ENCODE measurements at places on chromosomes 1 and 21.

DNA sequence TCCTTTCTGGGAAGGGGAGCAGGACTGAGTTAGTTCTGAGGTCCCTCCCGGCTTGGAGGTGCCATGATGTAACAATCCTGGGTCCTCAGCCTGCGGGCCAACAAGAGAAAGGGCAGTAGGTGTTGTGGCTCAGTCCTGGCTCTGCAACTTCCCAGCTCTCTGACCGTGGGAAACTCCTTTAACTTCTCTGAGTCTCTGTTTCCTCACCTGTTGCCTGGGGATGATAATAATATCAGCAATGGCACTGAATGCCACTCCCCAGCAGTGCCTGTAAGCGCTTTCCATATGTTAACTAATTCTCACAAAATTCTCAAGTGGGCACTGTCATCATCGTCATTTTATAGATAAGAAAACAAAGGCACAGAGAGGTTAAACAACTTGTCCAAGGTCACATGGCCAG lies 2.3 kb downstream of the PADI3 start:
- DNase-seq, result no peak

- no peak for DNase-seq
Observed at GRCh38 chr1:17306921-17307320, 1.1 kb upstream of the PADI4 start.

GRCh38 chr21:42189860-42190485 lies 29.0 kb upstream of the ABCG1 start:
- DNase-seq, result no peak

- DNase-seq, result no peak
Observed at GRCh38 chr1:115810609-115811008, 30.3 kb downstream of the NHLH2 start.

DNA sequence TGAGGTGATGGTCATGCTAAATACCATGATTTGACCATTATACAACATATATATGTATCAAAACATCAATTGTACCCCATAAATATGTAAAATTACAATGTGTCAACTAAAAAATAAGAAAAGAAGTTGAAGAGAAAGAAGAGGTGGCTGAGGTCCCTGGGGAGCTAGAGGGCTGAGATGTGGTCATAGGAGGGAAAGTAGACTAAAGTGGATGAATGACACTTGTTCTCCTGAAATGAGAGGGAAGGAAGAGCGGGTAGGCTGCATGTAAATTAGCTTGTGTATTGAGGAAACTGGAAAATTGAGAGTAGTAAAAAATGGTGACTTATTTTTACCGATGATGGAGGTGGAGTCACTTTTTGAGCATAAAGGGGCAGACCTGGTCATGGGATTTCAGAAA lies 117.0 kb downstream of the ST6GALNAC3 start:
- DNase-seq, result no peak

DNA sequence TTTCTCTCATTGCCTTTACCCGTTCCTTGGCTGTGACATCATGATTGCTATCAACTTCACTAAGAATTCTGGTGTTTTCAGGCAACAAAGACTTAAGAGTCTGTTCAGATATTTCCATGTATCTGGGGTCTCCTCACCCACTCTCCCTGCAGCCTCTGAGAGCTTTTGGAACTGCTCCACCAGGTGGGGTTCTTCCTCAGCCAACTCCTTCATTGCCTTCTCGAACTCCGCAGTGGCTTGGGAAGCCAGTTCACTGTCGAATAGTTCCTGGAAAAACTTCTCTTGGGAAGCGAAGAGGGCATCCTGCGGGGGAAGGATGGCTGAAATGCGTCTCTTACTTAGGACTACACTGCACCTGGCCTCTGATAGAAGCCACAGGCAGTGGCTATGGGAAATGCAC lies 2.1 kb downstream of the PEX19 start:
- no peak for DNase-seq

- DNase-seq, result no peak
Observed at GRCh38 chr21:42598159-42598735, 55.2 kb upstream of the PDE9A start.

DNA sequence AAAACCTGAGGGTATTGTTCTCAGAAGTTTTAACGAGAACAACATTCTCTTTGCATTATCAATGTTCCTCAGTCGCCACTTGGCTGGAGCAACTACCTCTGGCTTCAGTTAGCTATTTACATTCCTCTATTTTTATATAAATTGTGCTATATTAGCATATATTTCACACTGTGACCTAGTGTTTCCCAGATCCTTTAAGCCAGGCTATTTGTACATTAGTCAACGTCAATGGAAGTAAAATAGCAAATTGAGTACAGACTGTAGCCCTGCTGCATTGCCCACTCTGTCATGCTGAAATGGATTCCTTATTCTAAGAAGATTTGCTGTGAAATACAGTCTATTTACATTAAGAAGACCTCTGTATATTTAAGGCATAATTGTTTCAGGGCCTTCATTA lies 213.8 kb downstream of the ROR1 start:
- DNase-seq, result no peak

- no peak for DNase-seq
Observed at GRCh38 chr1:161200992-161201835, 953 bp upstream of the NDUFS2 start.

DNA sequence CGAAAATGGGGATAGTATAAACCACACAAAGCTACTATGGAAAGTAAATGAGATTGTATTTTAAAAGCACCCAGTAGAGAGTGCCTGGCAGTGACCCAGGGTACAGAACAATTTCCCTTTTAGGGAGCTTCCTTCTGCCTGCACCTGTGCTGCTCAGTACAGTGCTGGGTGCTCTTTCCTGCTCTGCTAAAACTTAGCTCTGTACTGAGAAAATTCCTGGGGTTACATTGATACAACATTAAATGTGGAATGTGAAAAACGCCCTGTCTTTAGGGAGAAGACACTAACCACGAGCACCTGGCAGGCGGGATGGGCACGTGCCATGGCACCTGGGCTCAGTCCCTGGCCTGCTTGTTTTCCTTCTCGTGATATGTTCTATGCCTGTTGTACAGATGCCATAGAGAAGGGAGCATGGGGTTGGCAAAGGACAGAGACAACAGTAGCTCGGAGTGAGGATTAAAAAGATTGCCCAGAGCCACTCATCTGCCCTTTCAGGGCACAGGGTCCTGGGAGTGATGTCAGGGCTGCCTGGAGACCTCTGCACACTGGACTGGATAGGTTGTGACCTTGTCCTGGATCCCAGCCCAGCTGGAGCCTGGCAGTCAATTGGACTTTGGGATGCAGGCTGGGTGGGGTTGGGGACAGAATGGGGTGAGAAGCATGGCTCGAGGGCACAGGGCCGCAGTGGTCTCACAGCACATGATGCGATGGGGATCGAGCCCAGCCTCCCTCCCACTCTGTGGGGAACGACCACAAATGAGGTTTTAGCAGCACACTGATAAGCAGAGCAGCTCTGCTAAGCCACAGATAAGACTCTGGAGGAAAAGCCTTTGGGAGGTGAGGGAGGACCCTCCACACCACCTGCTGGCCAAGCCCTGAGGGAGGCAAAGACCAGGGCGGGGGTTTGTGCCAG lies 4.2 kb downstream of the SPATA46 start:
- no peak for DNase-seq

- DNase-seq, result no peak
Observed at GRCh38 chr1:246907472-246907871, 24.3 kb downstream of the AHCTF1 start.

DNA sequence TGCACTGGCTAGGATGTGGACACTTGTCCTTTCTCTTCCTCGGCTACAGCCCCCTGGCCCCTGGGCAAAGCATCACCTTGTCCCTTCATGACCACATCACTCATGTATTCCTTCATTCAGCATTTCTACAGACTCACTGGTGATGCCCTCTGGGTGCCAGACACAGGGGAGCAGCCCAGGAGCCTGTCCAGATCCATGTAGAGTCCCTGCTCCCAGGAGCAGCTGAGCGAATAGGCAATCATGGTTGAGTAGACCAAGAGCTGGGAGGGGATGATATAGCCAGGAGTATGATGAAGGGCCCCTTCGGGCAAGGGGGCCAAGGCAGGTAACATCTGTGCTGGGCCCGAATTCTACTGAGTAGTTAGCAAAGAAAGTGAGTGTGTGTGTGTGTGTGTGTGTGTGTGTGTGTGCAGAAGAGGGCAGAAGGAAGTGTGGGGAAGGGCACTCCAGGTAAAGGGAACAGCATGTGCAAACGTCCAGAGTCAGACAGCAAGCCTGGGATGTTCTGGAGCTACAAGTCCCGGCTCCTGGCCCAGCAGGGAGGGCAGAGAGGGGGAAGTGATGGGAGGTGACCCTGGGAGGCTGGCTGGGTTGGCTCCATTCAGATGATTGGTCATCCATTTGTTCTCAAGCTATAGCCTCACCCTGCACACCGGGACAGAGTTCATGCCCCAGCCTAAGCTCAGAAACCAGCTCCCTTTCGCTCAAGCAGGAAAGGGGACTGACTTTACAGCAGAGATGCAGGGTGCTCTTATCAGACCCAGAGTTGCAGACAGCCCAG lies 21.0 kb upstream of the PIK3CD start:
- no peak for DNase-seq

DNA sequence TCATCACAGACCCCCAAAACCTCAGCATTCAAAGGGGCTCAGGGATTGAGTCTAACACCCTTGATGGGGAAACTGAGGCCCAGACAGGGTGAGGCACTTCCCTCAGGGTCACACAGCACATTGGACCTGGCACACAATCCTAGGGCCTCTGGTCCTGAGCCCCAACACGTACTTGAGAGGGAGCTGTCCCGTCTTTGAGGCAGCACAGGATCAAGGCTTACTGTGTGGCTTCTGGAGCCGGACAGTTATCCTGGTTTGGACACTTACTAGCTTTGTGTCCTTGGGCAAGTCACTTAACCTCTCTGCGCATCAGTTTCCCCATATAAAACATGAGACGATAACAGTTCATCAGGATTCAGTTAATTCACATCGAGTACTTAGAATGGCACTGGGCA lies 26.5 kb downstream of the RUNX3 start:
- DNase-seq, result no peak

GRCh38 chr1:58293388-58293787 lies 253.1 kb downstream of the OMA1 start:
- no peak for DNase-seq

DNA sequence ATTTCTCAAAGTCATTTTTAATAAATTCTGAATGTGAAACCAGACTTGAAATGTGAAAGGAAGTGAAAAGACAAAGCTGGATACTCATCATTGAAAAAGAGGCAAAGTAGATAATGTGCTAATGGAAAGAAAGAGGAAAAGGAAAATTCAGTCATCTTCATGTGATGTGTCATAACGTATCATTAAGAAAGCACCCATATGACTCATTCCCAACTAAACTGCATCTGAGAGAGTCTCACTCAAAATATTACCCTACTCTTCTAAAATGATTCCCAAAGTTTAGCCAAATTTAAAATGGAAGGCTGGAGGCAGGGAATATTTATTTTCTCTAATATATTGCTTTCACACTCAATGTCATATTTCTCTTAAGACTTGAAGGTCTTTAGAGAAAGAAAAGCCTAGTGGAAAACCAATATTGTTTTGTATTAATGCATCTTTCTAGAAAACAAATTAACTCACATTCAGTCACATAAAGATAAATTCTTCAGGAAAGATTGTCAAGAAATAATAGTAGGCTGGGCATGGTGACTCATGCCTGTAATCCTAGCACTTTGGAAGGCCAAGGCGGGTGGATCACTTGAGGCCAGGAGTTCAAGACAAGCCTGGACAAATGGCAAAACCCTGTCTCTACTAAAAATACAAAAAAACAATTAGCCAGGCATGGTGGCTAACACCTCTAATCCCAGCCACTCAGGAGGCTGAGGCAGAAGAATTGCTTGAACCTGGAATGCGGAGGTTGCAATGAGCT lies 129.9 kb downstream of the SLC30A10 start:
- DNase-seq, result no peak

DNA sequence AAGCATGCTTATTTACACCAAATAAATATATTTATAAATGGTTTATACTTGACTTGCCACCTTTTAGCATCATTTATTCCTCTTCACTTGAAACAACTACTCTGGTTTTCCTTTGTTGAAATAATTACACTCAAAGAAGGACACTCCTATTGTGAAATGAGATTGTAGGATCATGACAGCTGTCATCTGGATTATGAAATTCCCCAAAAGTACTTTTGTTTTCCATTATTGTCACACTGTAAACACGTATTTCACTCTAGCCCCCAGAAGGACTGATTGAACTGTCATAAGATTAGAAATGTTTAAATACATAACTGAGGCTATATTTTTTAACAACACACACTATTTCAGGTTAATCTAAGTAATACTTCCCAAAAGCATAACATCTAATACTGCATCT lies 593.8 kb downstream of the LRRIQ3 start:
- DNase-seq, result no peak

GRCh38 chr1:83857103-83857502 lies 141.8 kb downstream of the TTLL7 start:
- no peak for DNase-seq
